ENCODE measurements at places on chromosomes 7 and 10.
A peak's percentile ranks its signal among the peaks of the same experiment; 100 is the strongest.

- DNase-seq, result no peak
These were observed 9.3 kb upstream of the TET1 start for GRCh38 chr10:68550747-68551411.

- DNase-seq, result no peak
These were observed 127.9 kb downstream of the NRF1 start for GRCh38 chr7:129739427-129739826.

DNA sequence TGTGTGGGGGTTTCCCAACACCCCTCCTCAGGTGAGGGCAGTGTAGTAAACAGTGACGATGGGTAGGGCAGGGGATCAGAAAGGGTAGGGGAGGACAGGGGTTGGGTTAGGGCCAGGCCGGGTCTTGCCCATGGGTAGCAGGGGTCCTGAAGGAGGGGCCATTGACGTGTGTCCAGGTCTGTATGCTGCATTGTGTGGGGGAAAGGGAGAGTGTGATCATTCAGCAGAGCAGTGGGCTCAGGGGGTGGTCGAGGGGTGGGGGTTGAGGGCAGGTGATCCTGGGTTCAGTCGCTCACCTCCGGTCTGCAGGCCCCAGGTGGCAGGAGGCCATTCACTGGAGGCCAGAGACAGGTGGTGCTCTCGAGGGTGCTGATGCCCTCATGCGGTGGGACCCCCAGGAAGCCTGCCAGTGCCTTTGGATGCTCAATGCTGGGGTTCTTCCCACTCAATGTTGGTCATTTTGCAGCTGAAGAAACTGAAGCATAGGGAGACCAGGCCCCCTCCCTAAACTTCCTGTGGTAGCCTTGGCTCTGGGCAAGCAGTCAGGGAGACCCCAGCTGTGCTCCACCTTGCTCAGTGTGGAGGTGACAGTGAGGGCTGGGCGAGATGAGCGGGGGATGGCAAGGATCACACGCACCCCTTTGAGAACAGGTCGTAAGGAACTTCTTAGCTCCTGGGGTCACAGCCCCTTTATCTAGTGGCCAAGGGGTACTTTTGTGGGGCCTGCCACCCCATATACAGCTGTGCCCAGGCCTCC, 48.8 kb upstream of the CAMK2B start:
- no peak for DNase-seq

- DNase-seq, result no peak
These were observed 704.0 kb upstream of the IGFBP3 start for GRCh38 chr7:46625032-46625431.

- DNase-seq, result no peak
These were observed 30.3 kb downstream of the PIK3CG start for GRCh38 chr7:106895246-106895864.

DNA sequence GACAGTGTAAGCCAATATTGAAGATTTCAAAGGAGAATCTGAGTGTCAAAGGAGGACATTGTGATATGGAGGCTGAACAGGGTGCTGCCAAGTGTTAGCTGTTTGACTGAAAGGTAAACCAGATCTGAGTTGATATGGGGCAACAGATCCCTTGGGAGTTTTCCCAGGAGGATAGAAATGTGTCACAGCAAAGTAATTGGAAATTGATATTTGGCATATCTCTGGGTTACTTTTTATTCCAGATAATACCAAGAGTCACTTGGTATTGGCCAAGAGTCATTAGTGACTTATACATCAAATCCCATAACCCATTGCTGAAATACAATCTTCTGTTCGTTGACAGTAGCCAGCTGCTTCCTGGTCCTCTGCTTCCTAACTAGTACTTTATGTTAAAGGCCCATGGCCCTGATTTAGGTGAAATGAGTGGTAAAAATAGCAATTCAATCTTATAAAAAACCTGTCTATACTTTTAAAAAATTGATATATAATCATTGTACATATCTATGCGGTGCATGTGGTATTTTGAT, 922.9 kb downstream of the LRMDA start:
- no peak for DNase-seq

DNA sequence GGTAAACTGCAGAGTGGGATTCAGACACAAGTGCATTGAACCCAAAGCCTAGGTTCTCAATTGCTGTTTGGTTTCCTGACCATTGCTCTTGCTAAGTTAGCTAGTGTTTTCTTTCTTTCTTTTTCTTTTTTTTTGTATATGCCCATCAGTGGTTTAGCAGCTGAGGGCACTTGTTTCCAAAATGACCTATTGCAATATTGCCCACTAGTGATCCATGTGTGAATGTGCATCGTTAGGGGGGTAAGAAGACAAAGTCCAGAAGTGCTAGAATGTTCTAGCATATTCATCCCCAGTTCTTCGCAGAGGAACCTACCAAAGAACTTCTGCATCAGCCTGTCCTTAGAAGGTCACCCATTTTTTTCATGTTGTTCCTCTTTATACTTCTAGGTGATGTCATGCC, 252.8 kb upstream of the GPR26 start:
- DNase-seq, result no peak

- DNase-seq, result no peak
These were observed 13.1 kb downstream of the CSGALNACT2 start for GRCh38 chr10:43151371-43151770.

DNA sequence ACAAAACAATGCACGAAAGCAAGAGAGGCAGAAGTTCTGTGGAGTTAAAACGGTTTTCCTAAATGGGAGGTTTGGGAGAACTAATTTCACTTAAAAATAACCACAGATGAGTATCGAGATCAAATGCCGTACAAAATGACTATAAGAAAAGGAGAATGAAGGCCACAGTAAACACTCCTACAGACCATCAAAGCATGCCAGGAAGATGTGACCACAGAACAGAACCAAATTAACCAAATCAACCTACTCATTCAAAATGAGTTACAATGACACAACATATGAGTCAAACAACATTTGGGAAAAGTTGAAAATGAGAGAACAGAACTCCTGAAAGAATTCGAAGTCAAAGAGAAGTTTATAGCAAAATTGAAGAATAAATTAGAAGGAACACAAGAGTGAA, 24.3 kb upstream of the DOCK1 start:
- no peak for DNase-seq

- DNase-seq, result no peak
These were observed 30.3 kb downstream of the SLC29A3 start for GRCh38 chr10:71349406-71349805.

GRCh38 chr10:86536294-86536861, 14.8 kb upstream of the WAPL start:
- peak; percentile 34 for DNase-seq

DNA sequence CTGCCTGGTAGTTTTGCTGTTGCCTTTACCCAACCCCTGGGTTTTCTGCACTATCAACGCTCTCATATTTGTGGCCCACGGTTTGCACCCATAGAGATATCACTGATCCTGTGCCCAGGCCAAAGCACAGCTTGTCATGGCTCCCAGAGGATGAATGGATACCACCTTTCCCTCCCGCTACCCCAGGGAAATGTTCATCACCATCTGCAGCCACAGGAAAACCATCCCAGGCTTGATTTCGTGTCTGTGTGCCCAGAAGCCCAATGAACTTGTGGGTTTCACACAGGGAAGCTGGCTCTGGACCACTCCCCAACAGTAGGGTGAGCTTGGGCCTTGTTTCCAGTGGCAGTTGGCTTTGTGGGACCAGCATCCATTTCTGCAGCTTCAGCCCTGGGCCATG, 143.1 kb upstream of the GDF10 start:
- DNase-seq, result no peak

DNA sequence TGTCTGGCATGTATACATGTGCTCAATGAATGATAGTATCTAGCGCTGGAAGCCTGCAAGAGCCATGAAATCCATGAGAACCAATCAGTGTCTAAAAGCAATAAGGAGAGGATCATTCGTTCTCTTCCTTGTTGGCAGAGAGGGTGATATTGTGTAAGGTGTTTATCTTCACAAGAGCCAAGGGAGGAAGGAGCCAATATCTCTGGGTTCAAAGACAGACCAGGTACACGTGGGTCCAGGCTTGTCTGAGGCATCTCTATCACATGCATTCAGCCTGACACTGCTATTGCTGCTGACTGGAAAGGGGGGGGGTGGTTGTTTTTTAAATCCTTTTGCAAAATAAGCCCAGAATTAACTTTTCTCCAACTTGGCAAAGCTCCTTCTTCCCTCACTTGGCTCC, 4.0 kb downstream of the SEC31B start:
- no peak for DNase-seq

- DNase-seq, result no peak
These were observed 36.7 kb downstream of the FAM107B start for GRCh38 chr10:14737808-14738545.

GRCh38 chr7:87347664-87348063, 2.2 kb downstream of the CROT start:
- DNase-seq, result no peak

GRCh38 chr7:95601316-95601715, 5.0 kb upstream of the PDK4 start:
- DNase-seq, result no peak

DNA sequence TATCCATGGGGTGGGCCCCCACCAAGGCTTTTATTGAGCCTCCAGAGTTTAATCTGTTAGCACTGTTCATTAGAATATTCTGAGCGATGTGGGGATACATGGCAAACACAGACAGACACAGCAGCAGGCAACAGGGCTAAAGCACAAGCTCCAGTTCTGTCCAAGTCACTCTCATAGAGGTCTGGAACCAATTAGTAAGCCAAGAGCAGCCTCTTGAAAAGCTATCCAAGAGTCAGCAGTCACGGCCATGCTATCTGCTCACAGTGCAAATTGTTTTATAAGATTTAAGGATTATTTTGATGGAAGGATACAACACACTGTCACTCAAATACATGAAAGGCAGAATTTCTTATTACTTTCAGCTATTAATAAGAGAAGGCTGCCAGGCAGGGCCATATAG, 86.4 kb upstream of the DGKB start:
- no peak for DNase-seq

DNA sequence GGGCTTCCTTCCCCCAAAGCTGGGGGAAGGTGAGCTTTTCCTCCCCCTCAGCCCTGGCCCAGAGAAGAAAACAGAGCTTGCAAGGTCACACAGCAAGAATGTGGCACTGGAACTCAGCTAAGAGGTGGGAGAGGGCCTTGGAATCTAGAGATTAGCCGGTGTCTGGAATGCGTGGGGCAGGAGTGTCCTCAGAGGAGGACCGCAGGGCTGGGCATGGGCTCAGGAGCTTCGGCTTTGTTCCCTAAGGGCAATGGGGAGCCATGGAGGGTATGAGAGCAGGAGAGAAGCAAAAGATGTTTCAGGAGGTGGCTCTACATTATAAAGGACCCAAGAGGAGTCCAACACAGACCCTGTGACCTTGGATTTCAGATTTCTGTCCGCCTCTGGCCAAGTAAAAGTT, 127.2 kb upstream of the TNRC18 start:
- DNase-seq, result no peak

- no peak for DNase-seq
These were observed 25.2 kb upstream of the ITGB1 start for GRCh38 chr10:32982911-32983909.

- DNase-seq, result no peak
These were observed 322.8 kb upstream of the SORCS1 start for GRCh38 chr10:107487284-107487683.

GRCh38 chr7:78489476-78490240, 691.1 kb downstream of the PHTF2 start:
- DNase-seq, result no peak

- no peak for DNase-seq
These were observed 317.6 kb downstream of the GRID1 start for GRCh38 chr10:86048973-86049372.

GRCh38 chr7:50795253-50795652, 12.6 kb upstream of the GRB10 start:
- no peak for DNase-seq

DNA sequence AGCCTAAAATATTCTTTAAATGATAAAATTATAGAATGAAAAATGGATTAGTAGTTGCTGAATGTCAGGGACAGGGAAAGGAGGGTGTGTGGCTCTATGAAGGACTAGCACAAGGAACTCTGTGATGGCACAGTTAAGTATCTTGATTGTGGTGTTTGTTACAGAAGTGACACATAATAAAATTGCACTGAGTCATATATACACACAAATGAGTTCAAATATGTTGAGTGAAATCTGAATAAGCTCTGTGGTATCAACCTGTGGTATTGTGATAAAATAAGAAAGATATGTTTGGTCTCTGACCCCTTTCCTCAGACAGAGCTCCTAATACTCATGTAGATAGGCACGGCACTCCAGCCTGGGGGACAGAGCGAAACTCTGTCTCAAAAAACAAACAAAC, 181.5 kb upstream of the TRIM24 start:
- no peak for DNase-seq

GRCh38 chr10:59018977-59019376, 157.5 kb upstream of the PHYHIPL start:
- no peak for DNase-seq

DNA sequence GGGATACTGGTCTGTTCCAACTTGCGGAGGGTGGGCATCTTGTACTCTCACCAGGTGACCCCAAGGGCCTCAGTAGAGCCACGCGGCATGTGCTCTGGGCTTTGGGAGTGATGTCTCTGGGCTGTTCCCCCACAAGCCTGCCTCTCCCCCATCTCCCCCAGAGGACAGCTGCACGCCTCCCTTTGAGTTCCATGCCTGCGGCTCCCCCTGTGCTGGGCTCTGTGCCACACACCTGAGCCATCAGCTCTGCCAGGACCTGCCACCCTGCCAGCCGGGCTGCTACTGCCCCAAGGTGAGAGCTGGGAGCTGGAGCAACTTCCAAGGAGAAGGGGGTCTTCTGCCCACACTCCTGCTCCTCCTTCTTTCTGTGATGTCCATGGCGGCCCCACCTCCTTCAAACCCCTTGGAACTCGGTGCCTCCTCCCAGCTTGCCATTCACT, 15.0 kb upstream of the ZNF862 start:
- no peak for DNase-seq

DNA sequence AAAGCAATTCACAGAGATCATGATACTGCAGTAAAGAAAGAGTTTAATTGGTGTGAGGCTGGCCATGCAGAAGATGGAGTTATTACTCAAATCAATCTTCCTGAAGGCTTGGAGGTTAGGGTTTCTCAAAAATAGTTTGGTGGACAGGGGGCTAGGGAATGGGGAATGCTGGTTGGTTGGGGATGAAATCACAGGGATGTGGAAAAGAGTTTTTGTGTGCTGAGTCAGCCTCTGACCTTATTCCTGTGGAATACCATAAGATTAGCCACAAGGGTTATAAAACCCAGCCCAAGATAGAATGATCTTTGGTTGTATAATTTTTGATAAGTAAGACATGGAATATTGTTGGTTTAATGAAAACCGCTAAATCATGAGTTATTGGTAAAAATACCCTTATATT, 764.3 kb downstream of the TYW1 start:
- DNase-seq, result no peak

GRCh38 chr10:10667466-10667865, 350.2 kb upstream of the CELF2 start:
- no peak for DNase-seq

GRCh38 chr10:132601567-132601966, 64.0 kb downstream of the INPP5A start:
- DNase-seq, result no peak

DNA sequence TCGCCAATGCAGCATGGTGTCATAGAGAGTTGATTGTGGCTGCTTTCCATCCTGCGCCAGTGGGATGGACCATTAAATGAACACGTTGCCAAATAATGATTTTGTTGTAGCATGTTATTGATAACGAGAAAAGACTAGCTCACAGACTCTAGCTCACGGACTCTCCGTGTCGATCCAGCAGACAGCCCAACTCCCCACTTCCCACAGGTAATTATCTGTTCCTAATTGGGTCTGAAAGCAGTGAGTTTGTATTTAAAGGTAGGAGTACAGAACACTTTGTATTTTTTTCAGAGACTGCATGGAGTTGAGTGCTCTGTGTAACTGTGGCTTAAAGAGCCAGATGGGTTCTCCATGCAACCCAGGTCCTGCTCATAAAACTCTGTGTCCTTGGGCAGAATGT, 1250.5 kb downstream of the TYW1 start:
- no peak for DNase-seq
